NCI-H1417 treated with DMSO at 0.1 percent for 48 hours (cell line): ENCODE measurements at places on chromosomes 16 and 17.

GRCh38 chr17:78534492-78535272, 42.5 kb downstream of the DNAH17 start:
- no peak for DNase-seq

GRCh38 chr17:39781031-39781860, 43.5 kb downstream of the GRB7 start:
- no peak for DNase-seq

DNA sequence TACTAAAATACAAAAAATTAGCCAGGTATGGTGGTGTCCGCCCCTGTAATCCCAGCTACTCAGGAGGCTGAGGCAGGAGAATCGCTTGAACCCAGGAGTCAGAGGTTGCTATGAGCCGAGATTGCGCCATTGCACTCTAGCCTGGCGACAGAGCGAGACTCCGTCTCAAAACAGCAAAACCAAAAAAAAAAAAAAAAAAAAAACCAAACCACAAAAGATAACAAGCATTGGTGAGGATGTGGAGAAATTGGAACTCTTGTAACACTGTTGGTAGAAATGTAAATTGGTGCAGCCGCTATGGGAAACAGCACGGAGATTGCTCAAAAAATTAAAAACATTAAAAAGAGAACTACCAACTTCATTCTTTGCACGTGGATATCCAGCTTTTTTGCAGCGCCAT, 119.4 kb downstream of the OR1D5 start:
- no peak for DNase-seq

- no peak for DNase-seq
Observed at GRCh38 chr16:19410435-19411171, 7.1 kb upstream of the TMC5 start.

GRCh38 chr16:19846436-19846835, 38.2 kb downstream of the GPRC5B start:
- DNase-seq: no peak

GRCh38 chr17:40070709-40071312, 8.0 kb downstream of the THRA start:
- DNase-seq: no peak

GRCh38 chr16:16012144-16012543, 62.7 kb downstream of the ABCC1 start:
- no peak for DNase-seq

DNA sequence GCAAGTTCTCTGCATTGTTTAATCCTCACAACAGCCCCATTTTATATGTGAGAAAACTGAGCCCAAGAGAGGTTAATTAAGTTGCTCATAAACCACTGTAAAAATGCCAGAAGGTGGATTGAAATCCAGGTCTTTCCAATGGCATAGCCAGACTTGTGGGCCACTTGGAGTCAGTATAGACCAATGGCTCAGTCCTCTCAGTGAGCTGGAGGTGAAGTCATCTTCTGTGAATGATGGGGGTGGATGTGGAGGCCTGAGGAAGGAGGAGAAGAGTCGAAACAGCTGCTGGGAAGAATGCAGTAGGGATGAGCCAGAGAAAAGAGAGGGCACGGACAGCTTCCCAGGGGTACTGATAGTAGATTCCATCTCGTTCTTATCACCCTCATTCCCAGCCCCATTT, 213.4 kb downstream of the SOX9 start:
- DNase-seq: no peak

GRCh38 chr17:74442670-74443515, 11.0 kb downstream of the GPRC5C start:
- DNase-seq: no peak

- no peak for DNase-seq
Observed at GRCh38 chr16:73196670-73197069, 148.7 kb upstream of the ZFHX3 start.

GRCh38 chr17:27306276-27306835, 12.4 kb downstream of the WSB1 start:
- no peak for DNase-seq

DNA sequence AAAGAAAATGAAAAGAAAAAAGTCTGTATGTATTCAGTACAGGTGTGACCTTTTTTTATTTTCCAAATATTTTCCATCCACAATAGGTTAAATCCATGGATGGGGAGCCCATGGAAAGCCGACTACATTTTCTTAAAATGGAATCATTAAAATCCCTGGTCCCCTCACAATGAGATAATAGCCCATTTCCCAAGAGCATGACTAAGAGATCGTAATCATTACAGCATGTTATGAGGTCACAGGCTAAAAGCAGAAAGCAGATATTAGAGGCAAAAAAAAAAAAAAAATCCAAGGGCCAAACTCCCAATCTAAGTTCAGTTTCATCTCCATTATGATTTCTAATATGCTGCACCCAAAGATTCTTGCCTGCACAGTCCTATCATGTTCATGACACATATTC, 44.7 kb downstream of the CYTH1 start:
- DNase-seq: no peak
